ENCODE measurements at places on chromosomes 16 and 17. TPM values are rescaled to one million over a fixed set of nuclear protein-coding genes. Genes with fewer than 3 reads are reported as not detected.

The CA5A gene
- 0.74 TPM for total RNA-seq

The RCVRN gene
- not detected for total RNA-seq

The TVP23A gene
- total RNA-seq: not detected

The SDR42E1 gene
- total RNA-seq: 7.5 TPM

The DPEP1 gene
- 7.8 TPM for total RNA-seq
